Left forelimb (tissue), 1 donor: ENCODE measurements at places on chromosomes 16 and 17.

DNA sequence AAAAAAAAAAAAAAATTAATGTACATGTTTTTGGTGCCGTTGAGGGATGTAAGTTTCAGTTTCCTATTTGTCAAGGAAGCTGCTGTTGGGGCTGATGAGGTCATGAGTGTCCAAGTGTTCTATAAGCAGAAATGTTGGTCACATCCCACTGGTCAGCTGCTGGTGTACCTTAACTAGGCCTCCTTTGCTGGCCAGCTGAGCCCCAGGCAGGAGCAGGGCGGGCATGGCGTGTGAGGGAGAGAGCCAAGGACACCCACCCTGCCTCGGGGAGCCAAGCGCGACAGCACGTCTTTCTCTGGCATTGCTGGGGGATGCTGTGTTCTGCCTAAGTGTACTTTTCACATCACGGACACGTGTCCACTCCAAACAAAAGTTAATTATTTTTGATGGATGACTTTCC is 108.1 kb upstream of the CDC42EP4 start:
- no peak for DNase-seq

- no peak for DNase-seq
Observed at GRCh38 chr16:9971907-9972306, 210.3 kb downstream of the GRIN2A start.

DNA sequence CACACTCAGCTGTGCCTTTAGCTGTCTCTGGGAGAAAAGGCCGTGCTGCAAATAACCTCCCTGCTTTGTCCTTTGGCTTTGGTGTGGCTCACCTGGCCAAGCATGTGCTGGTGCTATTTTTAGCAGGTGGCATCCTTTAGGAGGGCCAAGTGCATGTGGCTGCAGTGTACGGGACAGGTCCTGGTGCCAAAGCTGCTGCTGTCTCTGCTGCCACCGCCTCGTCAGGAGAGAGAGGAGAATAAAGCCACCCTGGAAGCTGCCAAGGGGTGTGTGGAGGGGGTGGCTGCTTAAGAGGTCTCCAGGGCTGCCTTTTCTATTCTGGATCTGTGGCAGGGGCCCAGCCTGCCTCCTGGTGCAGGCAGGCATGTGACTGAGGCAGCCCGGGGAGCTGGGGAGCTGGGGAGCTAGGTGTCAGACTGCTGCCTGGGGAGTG is 6.2 kb downstream of the AKAP1 start:
- no peak for DNase-seq

- DNase-seq = no peak
Observed at GRCh38 chr16:29729116-29729521, 16.7 kb downstream of the C16orf54 start.

DNA sequence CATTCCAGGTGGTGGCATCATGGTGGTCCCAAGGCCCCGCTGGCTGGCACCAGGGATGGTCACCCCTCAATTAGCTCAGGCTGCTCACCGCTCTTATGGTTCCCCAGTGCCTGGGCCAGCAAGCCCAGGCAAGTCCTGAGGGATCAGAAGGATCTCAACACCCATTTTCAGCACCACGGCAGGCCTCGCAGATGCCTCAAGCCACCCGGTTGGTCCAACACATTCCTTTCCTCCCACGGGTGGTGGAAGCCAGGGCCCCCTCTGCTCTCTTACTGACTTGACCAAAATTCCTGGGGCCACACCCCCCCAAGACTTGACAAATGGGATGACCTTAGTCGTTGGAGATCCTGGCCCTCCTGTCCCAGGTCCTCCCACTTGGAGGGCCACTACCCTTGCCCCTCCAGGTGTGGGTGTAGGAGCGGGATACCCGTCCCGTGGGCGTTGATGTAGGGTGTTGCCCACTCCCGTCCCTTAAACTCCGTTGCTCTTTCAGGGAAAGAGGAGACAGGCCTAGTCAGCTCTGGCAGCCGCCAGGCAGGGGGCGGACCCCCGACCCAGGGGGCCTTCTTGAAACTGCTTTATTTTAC is 5.9 kb downstream of the ZNF205 start:
- no peak for DNase-seq
